ENCODE measurements at places on chromosomes 1 and 21.

- no peak for DNase-seq
Observed at GRCh38 chr1:36248250-36248894, 24.1 kb downstream of the THRAP3 start.

GRCh38 chr1:234963180-234963903 lies 165.3 kb downstream of the TOMM20 start:
- DNase-seq: peak; percentile 88

- DNase-seq: no peak
Observed at GRCh38 chr1:110634455-110635311, 28.5 kb upstream of the KCNA2 start.

DNA sequence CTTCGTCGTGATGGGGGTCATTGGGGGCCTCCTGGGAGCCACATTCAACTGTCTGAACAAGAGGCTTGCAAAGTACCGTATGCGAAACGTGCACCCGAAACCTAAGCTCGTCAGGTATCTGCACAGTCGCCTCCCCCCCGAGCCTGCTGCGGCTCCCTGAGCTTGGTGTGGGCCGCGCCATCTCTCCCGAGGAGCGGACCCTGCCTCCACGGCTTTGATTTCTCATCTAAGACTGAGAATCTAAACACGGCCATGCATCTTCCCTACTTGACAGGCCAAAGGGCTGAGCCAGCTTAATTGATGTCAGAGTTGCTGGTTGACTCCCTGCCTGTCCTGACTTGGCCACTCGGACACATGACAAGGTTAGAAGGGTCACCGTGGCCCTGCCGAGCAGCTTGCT lies 19.1 kb downstream of the NPPA start:
- no peak for DNase-seq

GRCh38 chr1:87180682-87181081 lies 148.0 kb upstream of the LMO4 start:
- no peak for DNase-seq

All from AG04449 (cell line).